Fibroblast of skin of right biceps (primary cell): ENCODE measurements at places on chromosomes 3 and 15.
A peak's percentile ranks its signal among the peaks of the same experiment; 100 is the strongest.

DNA sequence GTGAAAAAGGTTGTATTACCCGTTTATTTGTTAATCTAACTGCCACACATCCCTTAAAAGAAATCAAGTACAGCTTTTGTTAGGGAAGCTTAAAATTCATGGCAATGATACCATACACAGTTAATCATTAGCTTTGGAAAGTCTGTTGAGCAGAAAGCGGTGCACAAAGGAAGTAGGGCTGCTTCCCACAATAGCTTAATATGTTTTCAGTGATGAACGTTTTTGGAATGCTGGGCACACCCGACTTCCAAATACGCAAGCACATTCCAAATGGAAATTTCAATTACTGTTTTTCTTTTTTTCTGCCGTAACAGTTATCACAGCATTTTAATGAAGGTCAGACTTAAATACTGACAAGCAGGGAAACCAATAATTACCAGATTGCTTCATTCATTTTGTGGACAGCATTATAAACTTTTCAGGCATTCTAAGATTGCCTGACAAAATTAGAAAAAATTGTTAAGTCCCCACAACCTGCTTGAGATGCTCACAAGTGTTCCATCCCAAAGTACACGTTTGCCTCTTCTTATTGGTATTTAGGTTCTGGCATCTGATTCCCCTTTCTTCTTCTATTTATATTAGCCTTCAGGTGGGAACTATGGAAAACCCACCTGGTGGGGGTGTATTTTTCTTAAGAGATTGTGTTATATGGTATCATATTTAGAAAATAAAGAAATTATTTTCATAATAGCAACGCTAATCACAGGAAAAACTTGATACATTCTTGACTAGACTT is 1.1 kb upstream of the ECT2 start:
- peak; percentile 96 for DNase-seq

DNA sequence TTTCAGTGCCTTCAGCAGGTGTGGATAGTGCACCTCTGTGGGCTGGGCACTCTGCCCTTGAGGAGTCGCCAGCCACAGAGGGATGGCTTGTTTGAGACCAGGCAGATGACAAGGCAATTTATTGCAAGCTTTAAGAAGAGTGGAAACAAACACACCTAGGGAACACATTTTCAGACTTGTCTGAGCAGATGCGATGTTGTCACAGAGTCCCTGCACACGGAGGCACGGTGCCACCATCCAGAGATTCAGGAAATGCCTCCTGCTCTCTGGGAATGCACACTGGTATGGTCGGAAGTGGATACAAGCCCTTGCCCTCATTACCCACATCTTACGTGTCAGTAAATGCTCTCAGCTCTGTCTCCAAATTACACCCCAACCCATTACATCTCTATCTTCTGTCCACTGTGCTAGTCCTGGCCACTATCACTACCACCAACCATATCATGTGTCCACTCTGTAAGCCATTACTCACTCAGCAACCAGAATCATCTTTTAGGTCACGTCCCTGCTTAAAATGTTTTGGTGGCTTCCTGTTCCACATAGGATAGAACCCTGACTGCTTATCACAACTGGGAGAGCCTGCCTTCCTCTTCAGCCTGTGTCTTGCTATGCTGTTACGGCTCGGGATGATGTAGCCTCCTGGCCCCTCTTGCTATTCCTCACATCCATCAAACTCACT is 196.9 kb downstream of the SLCO3A1 start:
- DNase-seq = no peak

GRCh38 chr3:126923423-126923822 is 59.5 kb upstream of the PLXNA1 start:
- DNase-seq = no peak

DNA sequence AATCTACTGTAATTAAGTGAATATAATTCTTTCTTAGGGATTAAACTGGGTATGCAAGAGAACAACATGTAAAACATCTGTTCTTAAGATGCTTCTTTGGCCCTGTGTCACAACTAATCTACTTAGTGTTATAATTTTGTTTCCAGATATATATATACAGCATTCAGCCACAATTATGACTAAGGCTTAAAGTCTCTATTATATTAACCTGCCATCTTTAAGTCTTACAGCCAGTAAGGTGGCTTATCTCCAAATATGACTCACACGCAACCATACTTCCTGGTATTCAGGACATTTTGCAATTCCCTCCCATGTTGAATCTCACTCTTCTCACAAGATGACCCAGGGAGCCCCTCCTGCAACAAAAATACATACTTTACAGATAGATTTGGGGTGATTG is 6.6 kb upstream of the KBTBD8 start:
- peak; percentile 82 for DNase-seq

GRCh38 chr15:94793641-94794040 is 562.3 kb downstream of the MCTP2 start:
- DNase-seq = peak; percentile 34

- DNase-seq = peak; percentile 67
Measured at GRCh38 chr15:58546066-58546591, 114.3 kb downstream of the LIPC start.

- DNase-seq = no peak
Measured at GRCh38 chr15:95194746-95195145, 963.4 kb downstream of the MCTP2 start.

DNA sequence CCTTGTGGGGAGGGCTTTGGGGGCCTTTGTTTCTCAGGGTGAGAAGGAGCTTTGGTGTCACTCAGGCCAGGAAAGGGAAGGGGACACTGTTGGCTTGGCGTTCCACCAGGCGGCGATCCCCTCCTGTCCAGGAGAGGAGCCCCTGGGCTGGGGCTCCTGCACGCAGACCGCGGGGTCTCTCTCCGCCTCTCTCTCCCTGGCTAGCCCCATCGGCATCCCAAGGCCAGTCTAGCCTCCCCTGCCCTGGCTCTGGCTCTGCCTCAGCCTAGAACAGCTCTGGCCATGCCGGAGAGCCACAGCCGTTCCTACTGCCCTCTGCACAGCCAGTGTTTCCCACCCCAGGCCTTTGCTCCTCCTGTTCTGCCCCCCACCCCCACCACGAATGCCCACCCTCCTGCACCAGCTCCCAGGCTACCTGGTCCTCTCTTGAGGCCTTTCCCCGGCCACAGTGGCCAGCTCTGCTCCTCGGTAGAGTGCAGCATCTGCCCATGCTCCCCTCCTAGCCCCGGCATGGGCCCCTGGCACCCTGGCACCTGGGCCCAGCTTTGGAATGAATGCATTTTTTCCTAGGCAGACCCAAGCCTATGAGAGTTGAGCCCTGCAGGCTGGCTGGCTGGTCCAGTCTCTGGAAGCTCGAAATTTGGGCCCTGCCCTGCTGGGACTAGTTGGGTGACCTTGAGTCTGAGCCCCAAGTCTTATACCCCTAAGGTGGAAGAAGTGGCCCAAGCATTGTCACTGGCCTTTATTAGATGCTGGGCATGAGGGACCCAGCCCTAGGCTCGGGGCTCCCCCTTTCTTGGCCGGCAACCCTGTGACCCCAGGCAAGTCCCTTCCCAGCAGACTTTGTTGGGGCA is 2.4 kb downstream of the PLXNA1 start:
- DNase-seq = no peak

DNA sequence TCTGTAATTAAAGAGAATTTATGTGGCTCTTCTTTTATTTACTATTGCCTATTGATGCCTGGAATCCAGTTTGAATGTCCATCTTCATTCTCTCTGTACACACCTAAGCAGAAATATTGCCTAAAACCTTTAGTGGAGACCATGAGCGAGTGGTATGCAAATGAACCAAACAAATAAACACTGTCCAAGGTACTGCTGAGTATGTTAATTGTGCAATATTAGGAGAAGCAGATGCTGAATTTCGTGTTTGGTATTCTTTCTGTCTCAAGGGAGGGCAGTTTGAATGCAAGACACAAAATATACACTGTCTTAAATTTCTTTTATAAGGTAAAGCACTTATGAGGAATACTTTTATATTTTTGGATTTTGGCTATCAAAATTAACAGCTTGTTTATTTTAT is 440.9 kb downstream of the RBMS3 start:
- no peak for DNase-seq

DNA sequence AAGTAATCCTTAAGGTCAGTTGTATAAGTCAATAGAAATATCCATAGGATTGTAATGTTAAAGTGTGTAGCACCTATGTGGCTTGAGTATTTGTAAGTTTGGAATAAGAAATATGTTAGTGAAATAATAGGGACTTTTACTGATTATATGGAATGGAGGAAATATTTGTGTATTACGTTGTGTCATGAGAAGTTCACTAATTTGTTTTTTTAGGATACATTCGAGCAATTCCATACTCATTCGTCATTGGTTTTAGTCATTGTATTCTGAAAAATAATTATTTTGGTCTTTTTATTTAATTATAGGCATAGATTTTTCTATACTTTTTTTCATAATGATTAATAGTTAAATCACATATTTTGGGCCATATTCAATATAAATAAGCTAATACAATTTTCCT is 21.0 kb downstream of the MBNL1 start:
- no peak for DNase-seq

GRCh38 chr3:77606372-77606771 is 566.5 kb downstream of the ROBO2 start:
- no peak for DNase-seq

DNA sequence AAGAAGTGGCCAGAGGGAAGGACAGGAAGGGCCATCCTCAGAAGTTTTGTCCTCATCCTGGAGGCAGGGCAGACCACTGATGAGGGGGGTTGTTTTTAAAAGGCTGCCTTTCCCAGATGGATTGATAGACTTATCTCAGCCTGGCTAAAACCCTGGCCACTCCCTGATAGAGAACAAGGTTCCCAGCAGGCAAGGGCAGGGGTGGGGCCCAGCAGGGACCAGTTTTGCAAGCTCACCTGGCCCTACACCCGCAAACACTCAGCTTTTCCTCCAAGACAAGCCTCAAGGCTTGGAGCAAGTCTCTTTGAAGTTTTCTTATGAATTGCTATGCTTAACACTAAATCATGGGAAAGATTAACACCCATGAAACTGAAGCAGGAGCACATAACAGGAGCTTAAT is 9.1 kb downstream of the LIPC start:
- DNase-seq = no peak
